ENCODE measurements at places on chromosomes 12 and 14. TPM values are rescaled to one million over a fixed set of nuclear protein-coding genes. Genes with fewer than 3 reads are reported as not detected.

GRCh38 chr12:25241167-25242020, 9.3 kb downstream of the KRAS start:
- no peak overlapping the region for H3K4me3 ChIP-seq
- H3K27ac ChIP-seq = no peak overlapping the region

DNA sequence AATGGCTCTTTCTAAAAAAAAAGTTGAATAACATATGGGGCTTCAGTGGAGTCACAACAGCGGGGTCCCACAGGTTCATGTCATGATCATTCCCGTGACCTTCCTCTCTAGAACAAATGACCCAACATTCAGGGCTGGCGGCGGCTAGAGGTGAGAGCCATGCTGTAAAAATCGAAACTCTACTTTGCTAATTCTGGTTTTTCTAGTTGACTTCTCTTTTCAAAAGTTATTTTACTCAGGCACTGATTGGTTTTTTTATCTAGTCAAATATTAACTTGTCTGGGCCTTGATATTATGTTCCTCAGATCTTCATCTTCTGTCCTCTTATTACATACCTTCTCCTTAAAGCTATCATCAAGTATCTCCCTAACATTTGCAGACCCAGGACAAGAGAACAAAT, 402.9 kb upstream of the SOX5 start:
- H3K4me1 ChIP-seq = no peaks in the 10 kb centered on the region
- no peak overlapping the region for H3K4me3 ChIP-seq
- no peaks in the 10 kb centered on the region for H3K27me3 ChIP-seq
- no peaks in the 10 kb centered on the region for H3K36me3 ChIP-seq
- no peak overlapping the region for H3K27ac ChIP-seq

GRCh38 chr12:31768046-31768445, 39.2 kb upstream of the AMN1 start:
- no peaks in the 10 kb centered on the region for H3K36me3 ChIP-seq
- H3K27ac ChIP-seq = no peak overlapping the region
- H3K4me3 ChIP-seq = no peak overlapping the region
- no peaks in the 10 kb centered on the region for H3K4me1 ChIP-seq
- no peaks in the 10 kb centered on the region for H3K27me3 ChIP-seq
- DNase-seq = no peak

- no peak overlapping the region for H3K4me3 ChIP-seq
- H3K4me1 ChIP-seq = no peaks in the 10 kb centered on the region
- H3K27me3 ChIP-seq = no peaks in the 10 kb centered on the region
- no peaks in the 10 kb centered on the region for H3K36me3 ChIP-seq
- no peak for DNase-seq
Observed at GRCh38 chr12:7705846-7706245, 5.4 kb upstream of the DPPA3 start.

DNA sequence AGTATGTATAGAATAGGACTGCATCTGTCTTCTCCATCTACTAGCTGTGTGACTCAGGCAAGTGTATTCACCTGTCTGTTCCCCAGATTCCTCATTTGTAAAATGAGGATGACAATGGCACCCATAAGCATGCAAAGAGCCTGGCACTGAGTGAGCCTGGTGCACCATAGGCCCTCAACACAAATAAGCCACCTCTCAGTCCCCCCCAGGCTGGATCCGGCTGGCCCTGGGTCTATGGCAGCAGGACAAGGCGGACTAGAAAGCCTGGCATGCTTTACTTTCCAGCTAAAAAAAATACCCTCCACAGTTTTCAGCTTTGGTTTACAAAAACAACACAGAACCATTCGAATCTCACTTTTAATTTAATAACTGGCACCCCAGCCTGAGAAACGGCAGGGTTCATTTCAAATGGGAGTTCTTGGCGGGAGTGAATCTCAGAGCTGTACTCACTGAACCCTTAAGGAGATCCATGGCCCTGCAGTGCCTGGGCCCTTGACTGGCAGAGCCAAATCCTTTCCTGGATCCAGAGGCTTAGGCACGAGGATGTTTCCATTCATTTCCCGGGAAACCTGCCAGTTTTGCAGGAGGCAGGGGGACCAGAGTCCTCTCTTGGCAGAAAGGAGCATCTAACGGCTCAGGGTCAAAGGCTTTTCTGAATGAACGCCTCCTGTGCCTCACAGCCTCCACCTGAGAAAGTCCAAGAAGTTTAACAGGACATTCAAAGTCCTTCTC, 17.7 kb downstream of the SYNE3 start:
- H3K27me3 ChIP-seq = no peaks in the 10 kb centered on the region
- no peaks in the 10 kb centered on the region for H3K36me3 ChIP-seq
- H3K27ac ChIP-seq = peak overlapping the region; percentile 11
- H3K4me1 ChIP-seq = peaks cover 31% of the 10 kb centered on the region
- DNase-seq = peak; percentile 56

RNASE1 gene
- 69.0 TPM for total RNA-seq

NOVA1 gene
- total RNA-seq = 6.9 TPM

GNB3 gene
- total RNA-seq = 1.6 TPM

USP44 gene
- 5.0 TPM for total RNA-seq

Data from thyroid gland (tissue), 4 donors.